Stimulated activated CD8-positive, alpha-beta memory T cell treated with anti-CD3 and anti-CD28 coated beads, Interleukin-4, amount 100 ng/mL, for 4 hours (primary cell): ENCODE measurements at places on chromosomes 1 and 21.

DNA sequence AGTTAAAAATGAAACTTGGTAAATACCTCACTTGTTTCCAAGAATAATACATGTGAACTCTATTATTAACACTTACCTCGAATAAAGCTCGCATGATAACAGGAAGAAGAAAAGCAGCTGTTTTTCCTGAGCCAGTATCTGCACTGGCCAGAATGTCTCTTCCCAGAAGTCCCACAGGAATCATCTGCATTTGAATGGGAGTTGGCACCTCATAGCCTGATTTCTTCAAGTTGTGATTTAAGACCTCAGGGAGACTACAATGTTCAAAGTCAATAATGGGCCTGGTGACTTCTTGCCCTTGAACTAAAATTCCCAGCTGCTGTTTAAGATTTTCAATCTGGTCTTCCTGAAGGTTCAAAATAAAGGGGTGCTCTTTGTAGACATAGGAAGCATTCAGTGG is 3.8 kb downstream of the DDX59 start:
- DNase-seq = no peak

- DNase-seq = no peak
These were observed 1.2 kb downstream of the VCAM1 start for GRCh38 chr1:100720751-100721150.

GRCh38 chr1:43171312-43171875 is 696 bp downstream of the EBNA1BP2 start:
- DNase-seq = no peak

DNA sequence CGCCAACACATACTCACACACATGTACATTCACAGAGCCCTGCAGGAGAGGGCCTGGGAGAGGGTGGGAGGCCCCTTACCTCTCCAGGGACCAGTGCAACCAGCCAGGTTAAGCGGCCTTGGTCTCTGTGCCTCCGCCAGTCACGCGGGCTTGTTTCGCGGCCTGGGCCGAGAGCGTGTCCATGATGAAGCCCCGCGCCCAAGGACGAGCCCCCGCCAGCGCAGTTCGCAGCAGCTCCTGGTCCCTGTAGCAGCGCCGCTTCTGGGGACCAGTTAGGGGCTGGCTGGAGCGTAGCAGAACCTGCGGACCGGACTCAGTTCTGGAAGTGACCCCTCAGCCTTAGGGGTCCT is 7.3 kb upstream of the FAM167B start:
- no peak for DNase-seq

GRCh38 chr1:18736958-18737357 is 106.3 kb downstream of the PAX7 start:
- DNase-seq = no peak

DNA sequence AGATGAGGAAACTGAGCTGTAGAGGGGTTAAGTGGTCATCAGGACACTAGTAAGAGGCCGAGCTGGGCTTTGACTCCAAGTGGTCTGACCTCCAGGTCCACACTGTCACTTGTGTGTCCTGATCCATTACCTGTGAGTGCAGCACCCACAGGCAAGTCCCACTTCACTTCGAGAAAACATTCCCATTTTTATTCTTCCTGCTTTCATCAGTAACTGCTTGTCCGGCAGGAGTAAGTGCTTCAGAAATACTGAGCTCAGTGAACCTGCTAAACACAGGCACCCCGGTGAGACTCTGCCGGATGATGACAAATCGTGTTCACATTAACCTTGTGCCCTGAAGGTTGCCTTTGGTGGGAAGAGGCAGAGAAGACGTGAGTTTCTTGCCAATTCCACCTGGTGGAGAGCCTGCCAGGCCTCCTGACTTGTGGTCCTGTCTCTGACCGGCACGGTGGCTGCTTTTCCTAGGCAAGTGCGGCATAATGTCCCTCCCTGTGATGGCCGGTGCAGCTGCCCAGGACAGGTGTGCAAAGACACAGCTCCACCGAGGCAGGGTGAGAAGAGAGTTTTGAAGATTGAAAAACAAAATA is 29.4 kb downstream of the ZBTB18 start:
- no peak for DNase-seq

- DNase-seq = no peak
These were observed 1.6 kb downstream of the KDM1A start for GRCh38 chr1:23020706-23021405.

DNA sequence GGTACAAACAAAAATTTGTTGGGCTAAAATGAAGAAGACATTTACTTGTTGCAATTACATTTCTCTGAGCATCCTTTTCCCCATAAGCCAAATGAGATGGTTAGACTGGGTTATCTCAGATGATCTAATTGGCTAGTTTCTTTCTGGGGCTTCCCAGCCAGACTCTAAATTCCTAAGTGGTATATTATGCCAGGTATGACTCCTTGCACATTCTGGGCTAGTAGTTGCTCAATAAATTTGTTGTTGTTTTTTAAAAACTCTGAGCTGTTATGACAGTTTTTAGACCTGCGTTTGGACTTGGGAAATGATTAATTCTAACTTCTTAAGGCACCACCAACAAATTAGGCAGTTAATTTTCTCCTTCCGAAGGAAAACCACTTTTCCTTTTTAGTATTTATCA is 66.1 kb downstream of the UCK2 start:
- DNase-seq = no peak

DNA sequence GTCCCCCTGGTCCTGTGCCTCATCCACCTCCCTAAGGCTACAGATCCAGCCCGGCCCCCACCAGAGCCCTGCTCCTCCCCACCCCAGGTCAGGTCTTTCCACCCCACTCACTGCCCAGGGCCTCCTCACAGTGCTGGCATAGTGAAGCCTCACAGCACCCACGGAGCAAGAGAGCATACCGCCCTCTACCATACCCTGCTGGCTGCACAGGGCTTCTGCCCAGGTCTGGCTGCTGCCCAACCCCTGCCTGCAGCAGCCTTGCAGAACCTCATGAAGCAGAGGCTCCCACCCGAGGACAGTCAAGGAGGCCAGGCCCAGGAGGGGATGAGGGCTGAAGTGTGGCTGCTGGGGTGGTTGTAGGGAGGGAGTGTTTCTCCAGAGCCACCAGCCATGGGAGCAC is 19.7 kb upstream of the ARF1 start:
- DNase-seq = no peak

DNA sequence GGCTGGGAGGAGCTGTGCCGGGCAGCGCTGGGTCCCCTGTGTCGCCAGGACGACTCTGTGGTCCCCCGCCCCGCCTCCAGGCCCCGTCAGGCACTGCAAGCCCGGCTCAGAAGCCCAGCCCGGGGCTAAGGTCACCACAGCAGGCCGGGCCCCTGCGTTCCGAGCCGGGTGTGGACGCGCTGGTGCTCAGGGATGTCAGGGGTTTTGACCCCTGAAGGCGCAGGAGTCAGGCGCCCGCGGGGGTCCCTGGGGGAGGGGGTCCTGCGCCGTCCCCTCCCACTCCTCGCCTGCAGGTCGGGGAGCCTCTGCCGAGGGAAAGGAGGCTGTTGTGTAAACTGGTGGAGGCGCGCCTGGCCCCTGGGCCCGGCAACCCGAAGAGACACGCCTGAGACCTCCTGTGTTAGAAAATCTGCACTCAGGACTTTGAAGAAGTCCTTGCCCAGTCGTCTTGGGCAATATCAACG is 23.7 kb upstream of the TMEM54 start:
- no peak for DNase-seq

DNA sequence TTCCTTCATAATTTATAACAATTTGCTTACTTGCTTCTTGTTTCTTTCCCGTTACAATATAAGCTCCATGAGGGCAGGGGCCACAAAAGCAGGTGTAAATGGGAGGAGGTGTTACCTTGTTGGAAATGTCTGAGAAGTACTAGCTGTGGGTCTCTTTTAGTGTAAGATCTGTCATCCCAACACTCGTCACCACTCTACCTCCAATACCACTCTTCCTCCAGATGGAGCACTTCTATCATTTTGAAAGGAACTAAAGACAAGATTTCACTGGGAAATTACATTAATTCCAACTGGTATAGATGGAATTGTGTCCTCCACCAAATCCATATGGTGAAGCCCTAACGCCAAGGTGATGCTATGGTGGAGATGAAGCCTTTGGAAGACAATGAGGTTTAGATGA is 53.0 kb upstream of the CPLANE2 start:
- no peak for DNase-seq

- no peak for DNase-seq
These were observed 40.6 kb downstream of the KIF26B start for GRCh38 chr1:245195398-245195797.

DNA sequence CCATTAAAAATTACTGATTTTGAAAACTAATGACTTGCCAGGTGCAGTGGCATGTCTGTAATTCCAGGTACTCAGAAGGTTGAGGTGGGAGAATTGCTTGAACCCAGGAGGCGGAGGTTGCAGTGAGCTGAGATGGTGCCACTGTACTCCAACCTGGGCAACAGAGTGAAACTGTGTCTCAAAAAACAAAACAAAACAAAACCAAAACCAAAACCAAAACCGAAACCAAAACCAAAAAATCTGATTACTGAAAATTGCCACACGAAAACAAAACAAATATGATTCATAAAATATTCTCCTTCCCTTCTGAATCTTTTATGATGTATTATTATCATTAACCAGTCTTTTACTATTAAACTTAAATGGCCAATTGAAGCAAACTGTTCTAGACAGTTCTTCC is 74.1 kb downstream of the SERINC2 start:
- DNase-seq = no peak

GRCh38 chr1:116164604-116165368 is 53.6 kb downstream of the MAB21L3 start:
- no peak for DNase-seq

DNA sequence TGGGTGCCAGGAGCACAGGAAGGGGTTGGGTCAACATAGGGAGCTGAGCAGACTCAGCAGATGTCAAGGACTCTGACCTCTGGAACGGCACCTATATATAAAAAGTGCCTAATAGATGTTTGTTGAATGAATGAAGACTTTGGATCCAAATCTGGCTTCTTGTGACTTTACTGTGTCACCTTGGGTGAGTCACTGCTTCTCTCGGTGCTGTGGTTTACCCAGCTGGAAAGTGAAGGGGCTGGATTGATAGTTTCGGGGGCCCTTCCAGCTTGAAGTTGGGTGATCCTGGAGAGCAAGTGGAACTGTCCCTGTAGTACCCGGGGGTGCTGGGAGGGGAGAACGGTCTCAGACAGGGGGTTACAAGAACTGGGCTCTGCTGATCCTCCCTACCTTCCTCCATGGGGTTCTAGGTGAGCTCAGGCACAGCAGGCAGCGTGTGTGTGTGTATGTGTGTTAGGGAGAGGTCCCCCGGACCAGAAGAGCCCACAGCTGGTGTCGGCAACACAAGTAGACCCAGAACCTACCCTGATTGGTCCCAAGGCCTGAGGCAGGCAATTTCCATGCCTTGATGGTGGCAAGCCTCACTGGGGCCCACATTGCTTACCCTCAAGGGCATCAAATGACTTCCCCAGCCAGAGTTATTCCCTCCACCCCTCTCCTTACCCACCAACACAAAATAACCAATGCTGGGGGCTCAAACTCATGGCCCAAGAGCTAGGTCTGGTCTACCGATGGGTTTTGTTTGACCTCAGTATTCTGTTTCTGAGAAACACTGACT is 5.5 kb upstream of the PADI1 start:
- DNase-seq = no peak

GRCh38 chr1:200973937-200974657 is 49.4 kb downstream of the KIF21B start:
- DNase-seq = no peak

DNA sequence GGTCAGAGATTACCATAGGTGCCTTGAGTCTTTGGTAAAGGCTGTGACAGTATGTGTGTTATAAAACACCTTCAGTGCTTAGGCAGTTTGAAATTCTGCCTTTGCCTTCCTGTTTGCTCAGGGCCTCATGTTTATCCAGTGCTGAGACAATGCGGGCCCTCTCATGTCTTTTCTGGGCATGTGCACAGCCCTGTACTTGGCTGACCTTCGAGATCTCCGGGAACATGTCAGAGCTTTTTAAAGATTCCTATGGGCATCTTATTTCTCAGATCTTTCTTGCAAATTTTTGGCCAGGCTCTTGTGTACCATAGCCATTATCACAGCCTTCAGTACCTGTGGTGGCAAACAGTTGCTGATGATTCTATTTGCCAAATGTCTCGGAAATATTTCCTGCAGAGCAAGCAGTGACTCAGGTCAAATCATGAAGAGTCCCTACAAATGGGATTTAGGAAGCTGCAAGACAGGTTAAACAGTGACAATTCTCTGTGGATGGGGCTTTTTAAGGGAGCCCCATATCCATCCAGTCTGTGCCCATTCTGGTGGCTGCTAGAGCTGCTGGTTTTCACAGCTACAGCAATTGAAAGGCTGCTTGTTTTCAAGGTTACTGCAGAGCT is 42.1 kb downstream of the HOOK1 start:
- no peak for DNase-seq

DNA sequence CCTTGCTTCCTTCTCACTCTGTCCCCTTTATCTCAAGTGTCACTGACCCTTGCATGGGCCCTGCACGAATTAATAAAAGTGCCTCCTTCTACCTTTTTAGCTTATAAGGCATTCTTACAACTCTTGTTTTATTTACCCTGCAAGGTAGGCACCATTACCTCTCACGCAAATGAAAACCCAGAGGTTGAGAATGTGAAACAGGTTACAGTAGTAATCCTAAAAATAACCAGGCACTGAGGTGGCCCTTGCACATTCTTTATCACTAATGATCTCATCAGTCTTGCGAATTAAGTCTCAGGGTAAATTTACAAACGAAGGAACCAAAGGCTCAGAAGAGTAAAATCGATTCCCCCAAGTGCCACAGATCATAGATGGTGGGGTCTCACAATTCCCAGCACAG is 3.7 kb downstream of the GLIS1 start:
- no peak for DNase-seq

DNA sequence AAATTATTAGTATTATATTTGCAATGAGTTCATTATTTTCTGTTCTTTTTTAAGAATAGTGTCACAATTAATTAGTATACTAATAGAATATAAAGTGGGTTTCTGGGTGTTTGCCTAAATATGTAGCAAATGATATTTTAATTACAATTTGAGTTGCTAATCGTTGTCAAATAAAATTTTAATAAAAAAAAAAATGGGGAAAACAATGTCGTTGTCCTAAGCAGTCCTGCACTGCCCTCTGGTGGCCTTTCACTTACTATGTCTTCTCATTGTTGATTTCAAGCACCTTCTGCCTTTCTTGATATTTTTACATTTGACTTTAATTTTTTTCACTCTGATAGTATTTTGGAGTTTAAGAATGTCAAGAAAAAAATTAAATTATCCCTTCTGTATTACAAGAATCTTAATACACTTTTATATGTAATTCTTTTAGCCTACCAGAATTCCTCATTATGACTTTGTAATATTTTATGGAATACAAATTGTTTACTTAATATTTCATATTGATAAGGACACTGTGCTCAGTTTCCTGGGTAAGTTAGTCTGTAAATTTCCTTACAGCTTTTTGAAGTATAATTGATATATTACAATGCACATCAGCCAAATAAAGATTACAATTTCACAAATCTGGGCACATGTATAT is 104.5 kb upstream of the FMN2 start:
- no peak for DNase-seq

- no peak for DNase-seq
These were observed 17.3 kb downstream of the TLR5 start for GRCh38 chr1:223125766-223126165.

- no peak for DNase-seq
These were observed 8.9 kb downstream of the EPHA10 start for GRCh38 chr1:37755951-37756560.

- DNase-seq = no peak
These were observed 139.2 kb downstream of the PTPRC start for GRCh38 chr1:198778049-198778448.
